ENCODE measurements at places on chromosomes 7 and 10.

- no peak for DNase-seq
Observed at GRCh38 chr7:47552621-47553020, 29.3 kb downstream of the TNS3 start.

- no peak for DNase-seq
Observed at GRCh38 chr7:32462977-32463376, 27.2 kb downstream of the LSM5 start.

DNA sequence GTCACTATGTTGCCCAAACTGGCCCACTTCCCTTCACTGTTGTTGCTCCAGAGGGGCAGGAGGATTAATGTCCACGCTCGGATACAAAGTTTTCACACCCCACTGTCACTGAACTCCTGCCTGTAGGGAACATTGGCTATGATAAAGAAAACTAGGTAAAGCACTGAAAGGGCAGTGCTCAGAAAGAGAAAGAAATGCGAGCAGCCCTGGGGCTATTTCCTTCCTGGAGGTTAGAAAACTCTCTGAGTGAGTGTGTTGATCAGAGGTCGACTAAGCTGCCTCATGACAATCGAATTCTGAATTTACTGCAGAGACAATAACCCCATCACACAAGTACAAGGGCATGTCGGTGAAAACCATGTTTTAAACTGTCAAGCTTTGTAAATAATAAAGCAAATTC, 227.2 kb upstream of the PITRM1 start:
- DNase-seq: no peak

- DNase-seq: no peak
Observed at GRCh38 chr7:33495207-33495606, 365.8 kb downstream of the BBS9 start.

- no peak for DNase-seq
Observed at GRCh38 chr10:43339136-43339535, 32.3 kb upstream of the FXYD4 start.

GRCh38 chr7:2110610-2111396, 121.9 kb downstream of the MAD1L1 start:
- no peak for DNase-seq

DNA sequence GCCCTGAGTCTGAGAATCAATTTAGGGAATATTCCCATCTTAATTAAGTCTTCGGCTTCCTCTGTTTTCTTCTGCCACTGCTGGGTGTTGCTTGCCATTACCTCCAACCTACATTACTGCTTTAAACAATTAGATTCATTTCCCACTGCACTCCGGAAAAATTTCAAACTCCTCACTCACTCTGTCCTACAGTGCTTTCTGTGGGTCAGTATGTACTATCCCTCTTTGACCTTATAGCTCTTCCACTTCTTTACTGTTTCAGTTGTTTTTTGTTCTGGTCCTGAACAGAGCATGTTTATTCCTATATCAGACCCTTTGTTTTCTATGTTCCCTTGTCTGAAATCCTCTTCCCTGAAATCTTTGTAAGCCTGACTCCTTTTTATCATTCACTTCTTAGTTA, 160.6 kb downstream of the MAGI2 start:
- no peak for DNase-seq

DNA sequence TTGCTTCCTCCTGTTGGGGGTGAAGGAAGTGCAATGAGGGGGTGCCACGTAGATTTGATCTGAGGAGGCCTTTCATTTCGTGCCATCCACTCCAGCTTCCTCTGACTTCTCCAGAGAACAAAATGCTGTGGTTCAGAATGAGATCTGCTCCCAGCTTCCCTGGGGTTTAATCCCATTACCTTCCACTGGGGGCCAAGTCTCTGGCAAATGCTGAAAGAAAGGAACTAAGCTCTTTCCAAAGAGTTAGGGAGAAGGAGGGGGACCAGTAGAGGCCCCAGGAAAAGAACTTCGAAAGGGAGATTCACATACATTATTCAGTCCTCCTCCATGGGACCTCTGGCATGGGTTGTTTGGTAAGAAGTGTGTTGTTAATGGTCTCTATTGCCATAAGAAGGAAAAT, 727.0 kb downstream of the TYW1 start:
- no peak for DNase-seq

DNA sequence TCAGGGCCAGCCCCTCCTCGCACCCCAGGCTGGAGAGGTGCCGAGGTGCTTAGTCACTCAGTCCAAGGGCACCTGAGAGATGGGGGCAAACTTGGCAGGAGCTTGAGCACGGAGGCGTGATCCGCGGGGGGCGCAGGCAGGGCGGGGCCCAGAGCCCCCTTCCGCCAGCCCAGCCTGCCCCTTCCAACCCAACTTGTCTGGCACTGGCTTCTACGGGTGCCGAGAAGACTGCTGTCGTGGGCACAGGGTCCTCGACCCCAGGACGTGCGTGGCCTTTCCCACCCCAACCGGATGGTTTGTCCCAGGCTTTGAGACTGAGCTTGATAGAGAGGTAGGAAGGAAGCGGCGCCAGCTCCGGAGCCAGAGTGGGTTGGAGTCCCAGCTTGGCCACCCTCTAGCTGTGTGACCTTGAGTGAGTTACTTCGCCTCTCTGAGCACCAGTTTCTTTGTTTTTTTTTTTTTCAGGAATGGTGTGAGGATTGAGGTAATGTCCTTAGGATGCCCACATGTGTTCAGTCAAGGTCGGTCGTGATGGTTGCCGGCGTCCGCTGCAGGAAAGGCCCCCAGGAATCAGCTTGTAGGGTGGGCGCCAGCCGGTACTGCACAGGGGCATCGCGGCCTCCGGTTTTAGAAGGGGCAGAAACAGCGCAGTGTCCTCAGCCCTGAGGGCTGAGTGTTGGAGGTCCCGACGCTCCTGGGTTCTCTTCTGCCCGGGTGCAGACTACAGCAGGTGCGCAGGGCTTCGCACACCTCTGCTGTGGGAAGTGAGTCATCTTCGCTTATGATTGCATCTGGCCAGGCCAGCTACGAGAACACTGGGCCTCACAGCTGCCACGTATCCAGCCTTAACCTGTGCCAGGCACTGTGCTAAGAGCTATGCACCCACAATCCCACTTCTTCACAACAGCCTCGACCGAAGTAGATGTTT, 28.6 kb upstream of the VAX1 start:
- no peak for DNase-seq

GRCh38 chr10:100751211-100751933, 6.0 kb downstream of the PAX2 start:
- no peak for DNase-seq

- no peak for DNase-seq
Observed at GRCh38 chr10:113313048-113313602, 239.7 kb upstream of the HABP2 start.

GRCh38 chr7:129845972-129846327, 106.8 kb downstream of the UBE2H start:
- no peak for DNase-seq

GRCh38 chr10:93150990-93151547, 77.4 kb downstream of the CYP26A1 start:
- DNase-seq: no peak

- no peak for DNase-seq
Observed at GRCh38 chr10:27147701-27148100, 6.5 kb downstream of the YME1L1 start.

DNA sequence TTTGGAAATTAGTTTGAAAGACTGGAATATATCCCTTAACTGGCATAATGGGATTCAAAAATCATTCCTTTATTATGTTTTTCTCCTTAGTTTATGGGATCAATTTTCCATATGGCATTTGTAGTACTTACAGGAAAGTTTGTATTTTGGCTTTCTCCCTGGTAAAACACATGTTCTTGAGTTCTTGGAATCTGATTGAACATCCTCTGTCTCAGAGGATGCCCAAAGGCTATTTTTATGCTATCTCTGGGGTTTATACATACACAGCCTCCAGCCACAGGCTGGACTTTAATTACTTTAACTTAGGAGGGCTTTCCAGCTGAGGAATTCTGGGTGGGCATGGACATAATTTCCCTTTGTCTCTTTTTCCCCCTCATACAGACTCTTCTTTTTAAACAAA, 236.4 kb downstream of the HGF start:
- DNase-seq: no peak

DNA sequence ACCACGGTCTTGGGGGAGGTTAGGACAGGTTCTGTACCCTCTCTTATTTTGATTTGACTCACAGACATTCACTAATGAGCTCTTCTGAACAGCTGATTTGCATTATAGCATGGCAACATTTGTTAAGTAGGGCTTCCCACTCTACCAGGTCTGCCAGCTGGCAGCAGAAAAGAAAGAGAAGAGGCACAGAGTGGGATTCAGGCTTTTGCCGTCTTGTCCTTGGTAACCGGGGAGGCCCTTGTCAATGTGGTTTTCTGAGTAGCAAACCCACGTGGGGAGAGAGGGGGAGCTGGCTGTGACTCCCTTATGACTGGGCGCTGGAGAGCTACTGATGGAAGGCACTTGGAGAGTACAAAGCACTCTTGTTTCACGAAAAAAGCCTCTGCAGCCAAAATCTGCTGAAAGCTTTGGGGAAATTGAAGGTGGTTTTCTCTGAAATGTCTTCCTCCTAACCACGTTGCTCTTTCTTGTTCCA, 355.3 kb upstream of the GALNT17 start:
- DNase-seq: no peak

- DNase-seq: no peak
Observed at GRCh38 chr7:113314594-113314993, 196.2 kb upstream of the SMIM30 start.

GRCh38 chr7:157355784-157356511, 19.1 kb downstream of the DNAJB6 start:
- no peak for DNase-seq

GRCh38 chr10:128646956-128647355, 520.7 kb upstream of the MKI67 start:
- DNase-seq: no peak

DNA sequence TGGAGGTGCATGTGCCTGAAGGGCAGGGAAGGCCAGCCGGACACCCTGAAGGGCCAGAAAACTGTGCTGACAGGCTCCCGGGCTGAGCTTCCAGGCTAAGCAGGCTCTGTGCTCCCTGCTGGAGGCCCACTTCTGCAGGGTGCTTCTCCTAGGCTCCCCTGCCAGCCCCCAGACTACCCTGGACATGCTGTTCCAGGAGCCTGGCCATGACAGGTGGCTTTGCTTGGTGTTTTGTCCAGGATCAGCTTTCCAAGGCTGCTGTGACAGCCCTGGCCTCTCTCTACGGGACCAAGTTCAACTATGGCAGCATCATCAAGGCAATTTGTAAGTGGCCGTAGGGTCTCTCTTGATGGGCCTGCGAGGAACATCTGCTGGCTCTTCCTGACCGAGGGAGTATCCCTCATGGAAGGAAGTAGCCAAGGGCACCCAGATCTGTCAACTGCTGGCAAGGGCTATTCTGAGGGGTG, 5.3 kb downstream of the CPA1 start:
- DNase-seq: no peak

- DNase-seq: no peak
Observed at GRCh38 chr7:41163991-41164390, 538.9 kb downstream of the INHBA start.

DNA sequence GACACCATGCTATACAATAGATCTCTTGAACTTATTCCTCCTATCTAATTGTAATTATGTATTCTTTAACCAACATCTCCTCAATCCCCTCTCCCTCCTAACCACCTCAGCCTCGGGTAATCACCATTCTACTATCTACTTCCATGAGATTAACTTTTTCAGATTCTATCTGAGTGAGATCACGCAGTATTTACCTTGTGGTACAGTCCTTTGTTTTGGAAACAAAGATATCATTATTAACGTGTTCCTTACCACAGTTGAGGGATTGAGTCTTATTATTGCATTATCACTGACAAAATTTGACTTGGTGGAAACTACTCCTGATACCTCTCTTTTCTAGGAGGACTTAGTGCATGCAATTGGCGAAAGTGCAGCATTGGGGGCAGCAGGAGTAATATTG, 26.0 kb upstream of the HYAL4 start:
- DNase-seq: no peak

DNA sequence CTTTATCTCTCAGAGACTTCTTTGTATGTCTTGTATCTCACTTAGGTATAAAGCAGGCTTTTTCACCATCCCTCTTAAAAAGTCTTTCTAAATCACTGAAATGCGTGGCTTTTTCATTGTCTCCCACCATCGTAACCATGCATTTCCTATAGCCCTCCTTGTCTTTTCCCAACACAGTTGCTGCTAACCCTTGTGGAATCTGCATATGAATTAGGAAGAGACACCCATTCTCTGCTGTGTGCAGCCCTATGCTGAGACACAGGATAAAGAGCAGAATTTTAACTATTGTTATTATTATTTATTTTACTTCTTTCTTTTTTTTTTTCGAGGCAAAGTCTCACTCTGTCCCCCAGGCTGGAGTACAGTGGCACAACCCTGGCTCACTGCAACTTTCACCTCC, 804.3 kb upstream of the COBL start:
- DNase-seq: no peak

DNA sequence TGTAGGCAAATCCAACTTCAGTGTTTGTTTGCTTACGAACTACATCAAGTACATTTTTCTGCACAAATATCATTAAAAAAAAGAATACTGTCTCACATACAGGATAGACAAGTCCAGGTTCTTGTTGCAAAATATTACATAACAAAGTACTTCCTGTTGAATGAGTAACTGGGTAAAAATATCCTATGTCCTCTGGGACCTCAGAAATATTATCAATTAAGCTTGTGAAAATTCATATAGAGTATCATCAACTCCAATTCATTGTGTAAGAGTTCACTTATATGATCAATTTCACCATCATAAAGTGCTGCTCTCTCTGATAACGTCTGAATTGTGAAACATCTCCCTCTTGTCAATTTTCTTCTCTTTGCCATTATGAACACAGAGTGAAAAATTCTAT, 22.6 kb downstream of the HERC4 start:
- DNase-seq: no peak

- DNase-seq: no peak
Observed at GRCh38 chr7:115662120-115662519, 368.4 kb downstream of the TFEC start.

DNA sequence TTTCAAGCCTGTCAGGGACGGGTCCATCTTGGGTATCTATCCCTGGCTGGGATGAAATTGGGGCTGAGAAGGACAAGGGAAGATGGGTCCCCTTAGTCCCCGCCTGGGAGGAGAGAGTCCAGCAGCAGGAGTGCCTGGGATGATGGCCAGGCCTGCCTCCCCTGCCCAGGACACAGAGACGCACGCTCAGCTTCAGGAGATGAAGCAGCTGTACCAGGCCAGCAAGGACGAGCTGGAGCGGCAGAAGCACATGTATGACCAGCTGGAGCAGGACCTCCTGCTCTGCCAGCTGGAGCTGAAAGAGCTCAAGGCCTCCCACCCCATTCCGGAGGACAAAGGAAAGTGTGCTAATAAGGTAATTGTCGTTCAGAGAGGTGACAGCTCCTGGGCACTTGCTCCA, 15.4 kb downstream of the CCDC136 start:
- DNase-seq: no peak

GRCh38 chr7:98357751-98358161, 43.1 kb downstream of the BAIAP2L1 start:
- no peak for DNase-seq

GRCh38 chr7:29976673-29977415, 12.8 kb downstream of the SCRN1 start:
- DNase-seq: no peak
